ENCODE measurements at places on chromosomes 11 and 22. TPM values are rescaled to one million over a fixed set of nuclear protein-coding genes. Genes with fewer than 3 reads are reported as not detected.

GRCh38 chr11:65672180-65672860 lies 9.6 kb upstream of the RELA start:
- H3K27me3 ChIP-seq: no peaks in the 10 kb centered on the region
- H3K4me3 ChIP-seq: no peak overlapping the region
- no peak overlapping the region for H3K27ac ChIP-seq
- no peaks in the 10 kb centered on the region for H3K4me1 ChIP-seq

DNA sequence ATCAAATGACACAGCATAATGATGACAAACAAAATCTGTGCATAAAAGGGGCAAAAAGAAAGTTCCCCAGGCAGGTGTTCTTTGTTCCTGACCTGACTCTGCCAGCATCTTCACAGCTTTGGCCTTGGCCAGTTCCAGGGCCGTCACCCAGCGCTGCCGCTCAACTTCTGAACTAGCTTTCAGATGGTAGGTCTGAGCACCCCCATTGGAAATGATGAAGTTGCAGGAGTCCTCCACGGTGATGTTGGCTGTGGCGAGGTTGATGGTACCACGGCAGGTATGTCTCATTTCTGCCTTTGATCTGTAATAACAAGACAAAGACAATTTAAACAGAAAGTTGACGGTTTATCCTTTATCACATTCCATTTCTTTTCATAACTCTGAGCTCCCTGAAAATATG lies 5.3 kb downstream of the OSBP start:
- H3K36me3 ChIP-seq: peaks cover 20% of the 10 kb centered on the region
- H3K27me3 ChIP-seq: no peaks in the 10 kb centered on the region
- peaks cover 4% of the 10 kb centered on the region for H3K4me1 ChIP-seq
- DNase-seq: no peak

DNA sequence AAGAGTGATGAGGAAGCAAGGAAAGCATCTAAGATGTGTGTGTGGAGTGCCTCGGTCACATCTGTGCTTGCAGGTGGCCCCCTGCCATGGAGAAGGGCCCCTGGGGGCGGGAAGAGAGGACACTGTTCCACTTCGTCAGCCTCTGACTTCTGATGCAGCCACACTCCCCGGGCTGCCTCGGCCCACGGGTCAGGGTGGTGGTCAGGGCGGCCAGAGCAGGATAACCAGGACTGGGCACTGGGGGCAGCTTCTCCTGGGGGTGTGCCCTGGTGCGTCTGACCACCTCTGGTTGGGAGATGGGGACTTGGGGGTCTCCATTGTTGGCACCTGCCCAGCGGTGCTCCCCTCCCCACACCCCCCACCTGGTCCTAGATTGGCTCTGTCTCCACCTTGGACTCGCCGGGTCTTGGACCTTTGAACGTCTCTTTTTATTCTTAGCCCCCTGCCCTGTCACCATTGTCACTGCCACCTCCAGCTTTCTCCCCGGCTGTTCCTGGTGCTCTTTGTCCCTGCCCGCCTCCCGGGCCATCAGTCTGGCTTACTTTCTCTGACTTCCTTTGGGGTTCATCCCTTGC lies 114.4 kb downstream of the KIAA1671 start:
- no peaks in the 10 kb centered on the region for H3K4me1 ChIP-seq
- H3K4me3 ChIP-seq: no peak overlapping the region
- no peak for DNase-seq
- H3K36me3 ChIP-seq: peaks cover 2% of the 10 kb centered on the region
- H3K27ac ChIP-seq: no peak overlapping the region

The BRSK2 gene
- polyA plus RNA-seq: 0.27 TPM

DNA sequence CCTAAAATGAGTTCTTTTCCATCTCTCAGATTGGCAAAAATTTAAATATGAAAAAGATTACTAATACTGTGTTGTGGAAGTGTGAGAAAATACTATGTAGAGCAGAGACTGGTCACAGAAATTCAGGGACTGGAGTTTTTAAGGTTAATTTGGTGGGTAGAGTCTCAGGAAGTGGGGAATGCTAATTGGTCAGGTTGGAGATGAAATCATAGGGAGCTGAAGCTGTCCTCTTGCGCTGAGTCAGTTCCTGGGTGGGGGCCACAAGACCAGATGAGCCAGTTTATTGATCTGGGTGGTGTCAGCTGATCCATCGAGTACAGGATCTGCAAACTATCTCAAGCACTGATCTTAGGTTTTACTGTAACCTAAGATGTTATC lies 29.4 kb upstream of the TMEM86A start:
- H3K27me3 ChIP-seq: no peaks in the 10 kb centered on the region
- H3K36me3 ChIP-seq: no peaks in the 10 kb centered on the region

DNA sequence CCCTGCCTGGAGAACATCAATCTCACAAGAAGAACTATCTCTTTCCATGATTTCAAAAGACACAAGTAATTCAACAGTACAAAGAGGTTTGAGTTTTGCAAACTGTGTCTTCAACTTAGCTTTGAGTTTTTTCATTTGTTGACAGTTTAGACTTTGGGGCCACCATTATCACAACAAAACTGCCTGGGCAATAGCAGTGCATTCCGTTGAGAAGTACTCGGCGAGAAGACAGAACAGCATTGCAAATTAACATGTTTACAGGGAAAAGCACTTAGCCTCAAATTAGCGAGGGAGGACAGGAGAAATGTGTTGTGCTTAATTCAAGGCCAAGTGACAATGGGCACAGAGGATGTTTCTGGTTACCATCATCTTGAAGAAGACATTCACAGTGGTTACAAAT lies 133.2 kb upstream of the MPPED2 start:
- DNase-seq: no peak
- no peak overlapping the region for H3K27ac ChIP-seq
- no peak overlapping the region for H3K4me3 ChIP-seq
- no peaks in the 10 kb centered on the region for H3K4me1 ChIP-seq
- H3K36me3 ChIP-seq: no peaks in the 10 kb centered on the region

DNA sequence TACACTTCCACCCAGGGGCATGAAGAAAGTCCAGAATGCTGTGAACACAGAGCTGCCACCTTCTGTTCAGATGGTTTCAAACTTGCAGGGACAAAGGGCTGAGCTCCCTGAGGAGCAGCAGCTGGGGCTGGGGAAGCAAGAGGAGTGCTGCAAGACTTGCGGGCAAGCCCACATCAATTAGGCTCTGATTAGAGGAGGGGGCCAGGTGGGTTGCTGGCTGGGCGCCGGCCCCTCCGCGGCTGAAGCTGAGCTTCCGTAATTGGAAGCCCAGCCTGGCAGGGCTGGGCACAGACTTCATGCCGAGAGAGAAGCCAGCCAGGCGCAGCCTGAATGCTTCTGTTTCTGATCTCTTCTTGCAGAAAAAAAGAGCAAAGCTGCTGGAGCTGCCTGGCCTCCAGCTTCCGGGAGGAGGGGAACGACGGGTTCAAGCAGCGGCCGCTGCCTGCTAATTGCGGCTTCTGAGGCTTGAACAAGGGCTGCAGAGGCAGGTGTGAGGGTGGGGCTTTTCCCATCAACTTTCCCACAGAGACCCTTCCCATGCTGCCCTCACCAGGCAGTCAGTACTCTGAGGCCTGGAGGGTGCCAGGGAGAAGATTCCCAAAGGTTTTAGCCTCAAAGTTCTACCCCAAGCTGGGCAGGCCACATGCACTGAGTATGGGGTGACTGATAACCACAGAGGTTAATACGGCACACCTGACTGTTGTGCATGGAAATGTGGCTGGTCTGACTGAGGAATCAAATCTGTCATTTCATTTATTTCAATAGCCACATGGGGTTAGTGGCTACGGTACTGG lies 91.1 kb upstream of the LMO1 start:
- no peaks in the 10 kb centered on the region for H3K4me1 ChIP-seq
- H3K27ac ChIP-seq: no peak overlapping the region
- H3K27me3 ChIP-seq: no peaks in the 10 kb centered on the region
- peak overlapping the region; percentile 13 for H3K4me3 ChIP-seq

The PPP6R2 gene
- 39.5 TPM for polyA plus RNA-seq

- H3K27ac ChIP-seq: no peak overlapping the region
- H3K4me1 ChIP-seq: no peaks in the 10 kb centered on the region
These were observed 91.7 kb upstream of the SHISAL1 start for GRCh38 chr22:44404341-44405020.

DNA sequence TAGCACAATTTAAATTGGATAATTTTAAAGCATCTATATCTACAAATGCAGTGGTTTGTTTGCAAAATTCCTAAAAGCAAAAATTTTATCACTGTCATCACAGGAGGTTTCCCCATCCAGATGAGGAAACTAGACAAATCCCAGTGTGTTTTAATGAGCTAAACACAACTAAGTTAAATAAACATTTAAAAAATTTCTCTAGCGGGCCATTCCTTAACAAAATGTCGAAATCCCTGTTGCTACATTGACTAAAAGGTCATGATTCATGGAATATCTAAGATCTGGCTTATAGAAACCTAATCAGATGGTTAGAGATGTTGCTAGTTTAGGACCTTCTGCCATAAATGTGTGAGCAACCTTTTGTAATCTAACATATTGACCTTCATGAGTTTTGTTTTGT lies 107.3 kb upstream of the BDNF start:
- no peaks in the 10 kb centered on the region for H3K4me1 ChIP-seq
- no peaks in the 10 kb centered on the region for H3K36me3 ChIP-seq
- no peaks in the 10 kb centered on the region for H3K27me3 ChIP-seq
- no peak overlapping the region for H3K4me3 ChIP-seq
- DNase-seq: no peak

DNA sequence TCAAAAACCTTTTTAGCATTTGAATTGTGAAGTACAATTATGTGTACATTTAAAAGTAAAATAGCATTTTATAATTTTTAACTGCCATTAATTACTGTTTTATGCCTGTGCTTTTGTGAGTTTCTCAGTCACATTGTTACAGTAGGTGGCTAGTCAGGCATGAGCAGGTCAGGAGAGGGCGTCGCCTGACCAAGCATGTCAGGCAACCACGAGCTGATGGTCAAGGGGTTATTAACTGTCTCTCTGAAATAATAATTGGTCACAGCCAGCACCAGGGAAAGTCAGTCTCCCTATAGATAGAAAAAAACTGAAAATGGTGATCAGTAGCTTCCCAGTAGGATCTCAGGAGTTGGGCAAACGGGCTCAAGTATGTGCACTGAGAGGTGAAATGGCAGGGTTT lies 19.4 kb upstream of the CCDC81 start:
- no peak for DNase-seq
- no peaks in the 10 kb centered on the region for H3K27me3 ChIP-seq
- H3K36me3 ChIP-seq: no peaks in the 10 kb centered on the region
- H3K27ac ChIP-seq: no peak overlapping the region

The OVOL1 gene
- polyA plus RNA-seq: 23.9 TPM

The MS4A3 gene
- polyA plus RNA-seq: 0.38 TPM

DNA sequence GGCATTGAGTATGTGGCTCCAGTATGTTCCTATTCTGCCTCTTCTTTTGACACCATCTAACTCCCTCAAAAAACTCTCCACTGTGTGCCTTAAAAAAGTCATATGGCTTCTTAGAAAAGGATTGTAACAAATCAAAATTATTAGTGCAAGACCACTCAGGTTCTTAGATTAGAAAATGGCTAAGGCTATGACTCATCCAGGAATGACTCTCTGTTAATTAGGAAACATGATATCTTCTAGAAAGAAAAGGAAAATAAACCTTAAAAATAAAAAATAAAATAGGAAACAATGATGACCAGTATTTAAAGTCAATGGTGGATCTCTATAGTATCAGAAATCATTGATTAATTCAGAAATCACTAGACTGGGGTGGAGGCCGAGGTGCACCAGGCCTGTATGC lies 21.7 kb downstream of the SLC25A17 start:
- no peak overlapping the region for H3K27ac ChIP-seq
- H3K36me3 ChIP-seq: no peaks in the 10 kb centered on the region
- no peaks in the 10 kb centered on the region for H3K27me3 ChIP-seq
- no peak for DNase-seq

GRCh38 chr11:112195951-112196351 lies 20.6 kb downstream of the BCO2 start:
- H3K4me3 ChIP-seq: no peak overlapping the region
- H3K4me1 ChIP-seq: peaks cover 4% of the 10 kb centered on the region
- no peaks in the 10 kb centered on the region for H3K36me3 ChIP-seq
- no peaks in the 10 kb centered on the region for H3K27me3 ChIP-seq

The KIF18A gene
- 5.5 TPM for polyA plus RNA-seq
